NCI-H1694 (cell line): ENCODE measurements at places on chromosomes 16 and 17.

- DNase-seq: no peak
Measured at GRCh38 chr17:45784741-45785479, 790 bp downstream of the CRHR1 start.

GRCh38 chr16:3214904-3215600, 19.9 kb downstream of the ZNF200 start:
- DNase-seq: no peak

- no peak for DNase-seq
Measured at GRCh38 chr17:73410586-73411312, 98.9 kb upstream of the CDC42EP4 start.

- no peak for DNase-seq
Measured at GRCh38 chr16:21598206-21598605, 1.2 kb upstream of the METTL9 start.

DNA sequence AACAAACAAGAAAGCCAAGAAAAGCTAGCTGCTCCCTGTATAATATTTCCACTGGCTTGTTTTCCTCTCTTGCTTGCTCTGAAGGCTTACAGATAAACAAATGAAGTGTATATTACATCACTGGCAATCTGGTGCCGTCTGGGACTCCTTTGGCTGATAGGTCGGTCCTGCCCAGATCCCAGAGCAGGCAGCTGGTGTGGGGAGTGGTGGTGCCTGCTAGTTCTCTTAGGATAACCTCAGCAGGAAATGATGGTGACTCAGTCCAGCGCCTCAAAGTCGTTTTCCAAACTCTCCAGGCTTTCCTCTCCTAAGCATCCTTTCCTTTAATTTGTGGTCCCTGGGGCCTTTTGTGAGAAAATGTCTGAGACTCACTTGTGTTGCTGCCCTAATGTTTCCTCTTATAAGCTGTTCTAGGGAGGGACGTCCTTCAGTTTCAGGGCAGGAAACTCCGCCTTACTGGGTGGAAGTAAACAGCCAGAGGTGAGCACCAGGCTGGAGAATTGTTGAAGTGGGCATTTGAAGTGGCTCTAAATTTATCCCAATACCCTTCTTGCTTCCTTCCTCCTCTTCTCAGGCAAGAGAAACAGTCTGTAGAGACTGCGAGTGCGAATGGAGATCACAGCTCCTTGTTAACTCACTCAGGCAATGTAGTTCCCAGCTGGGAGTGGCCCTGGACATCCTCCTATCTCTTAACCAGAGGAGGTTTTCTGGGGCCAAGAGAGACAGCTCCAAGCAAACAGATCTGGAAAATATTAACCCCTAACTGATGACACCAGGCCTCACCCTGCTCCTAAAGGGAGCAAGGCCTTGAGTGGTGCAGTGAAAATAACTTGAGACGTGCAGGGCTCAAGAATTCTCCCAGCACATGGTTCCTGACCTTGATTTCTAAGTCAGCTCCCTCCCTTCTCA, 34.9 kb downstream of the CD300LF start:
- DNase-seq: peak; percentile 97

DNA sequence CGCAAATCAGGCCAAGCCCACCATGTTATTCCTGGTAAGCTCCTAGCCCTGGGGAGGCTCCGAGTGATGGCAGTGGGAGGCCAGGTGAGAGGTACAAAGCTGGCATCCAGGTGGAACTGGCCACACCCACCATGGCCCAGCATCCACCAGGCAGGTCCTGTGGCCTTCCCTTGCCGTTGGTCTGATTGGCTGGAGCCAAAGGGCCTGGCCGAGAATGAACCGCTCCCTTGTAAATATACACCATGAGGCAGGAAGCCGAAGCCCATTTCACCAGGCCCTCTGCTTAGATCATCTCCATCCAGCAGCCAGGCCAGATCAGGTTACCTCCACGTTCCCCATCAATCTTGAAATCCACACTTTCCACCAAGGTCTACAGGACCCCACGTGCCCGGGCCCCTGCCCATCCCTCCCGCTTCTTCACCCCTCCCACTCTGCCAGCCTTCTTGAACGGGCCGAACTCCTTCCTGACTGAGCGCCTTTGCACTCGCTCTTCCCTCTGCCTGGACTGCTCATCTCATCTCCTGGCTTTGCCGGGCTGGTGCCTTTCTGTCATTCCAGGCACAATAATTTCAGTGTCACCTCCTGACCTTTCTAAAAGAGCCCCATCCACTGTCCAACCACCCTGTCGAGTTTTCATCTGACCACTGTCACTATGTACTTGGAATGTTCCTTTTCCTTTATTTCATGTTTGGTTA, 5.8 kb downstream of the SOCS1 start:
- no peak for DNase-seq

DNA sequence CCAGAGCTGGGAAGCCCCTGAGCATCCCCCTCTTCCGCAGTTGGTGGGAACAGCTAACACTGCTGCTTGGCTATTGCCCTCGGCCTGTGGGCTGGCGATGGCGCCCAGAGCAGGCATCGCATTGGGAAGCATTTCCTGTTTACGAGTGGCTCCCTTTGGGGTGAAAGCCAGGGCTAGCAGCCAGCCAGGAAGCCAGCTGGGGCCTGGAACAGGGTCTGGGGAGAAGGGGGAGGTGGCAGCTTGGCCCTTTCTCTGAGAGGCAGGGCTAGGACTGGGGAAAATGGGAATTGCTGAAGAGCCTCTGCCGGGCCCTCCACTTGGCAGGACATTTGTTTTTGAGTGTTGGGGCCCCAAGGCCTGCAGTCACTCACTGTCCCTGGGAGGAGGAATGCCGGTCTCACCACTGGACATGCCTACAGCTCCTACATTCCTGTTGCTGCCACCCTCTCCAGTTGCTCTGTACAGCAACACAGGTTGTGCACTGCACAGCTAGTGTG, 2.4 kb upstream of the MTSS2 start:
- no peak for DNase-seq

DNA sequence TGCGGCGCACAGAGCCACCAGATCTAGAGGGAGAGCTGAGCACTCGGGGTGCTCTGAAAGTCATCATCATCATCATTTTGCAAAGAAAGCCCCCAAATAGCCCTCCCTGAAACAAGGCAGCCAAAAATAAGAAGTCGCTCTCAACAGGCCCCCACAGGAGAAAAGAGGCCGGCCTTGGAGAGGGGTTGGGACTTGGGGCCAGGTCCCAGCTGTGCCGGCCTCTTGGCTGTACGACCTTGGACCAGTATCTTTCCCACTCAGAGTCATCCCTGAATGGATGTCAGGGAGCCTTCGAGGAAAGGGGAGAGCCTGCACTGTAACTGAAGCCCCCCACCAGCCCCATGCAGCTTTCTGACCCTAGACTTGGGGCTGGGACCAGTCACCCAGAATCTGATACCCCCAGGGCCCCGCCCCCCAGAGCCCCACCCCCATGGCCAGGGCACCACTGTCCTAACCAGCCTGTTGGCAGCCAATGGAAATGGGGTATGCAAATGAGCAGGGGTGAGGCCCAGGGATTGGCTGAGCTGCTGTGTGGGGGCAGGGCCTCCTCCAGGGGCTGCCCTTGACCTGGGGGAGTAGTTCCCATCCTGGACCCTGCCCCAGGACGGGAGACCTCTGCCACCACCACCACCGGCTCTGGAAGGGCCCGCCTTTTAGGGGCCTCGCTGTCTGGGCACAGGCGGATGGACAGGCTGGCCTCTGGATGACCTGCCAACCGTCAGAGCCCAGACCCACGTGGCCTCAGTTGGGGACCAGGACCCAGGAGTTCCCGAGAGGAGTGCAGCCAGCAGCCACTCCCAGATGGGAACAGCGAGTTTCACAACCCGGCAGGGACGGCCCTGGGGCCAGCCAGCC, 15.4 kb downstream of the ZFPM1 start:
- DNase-seq: no peak

DNA sequence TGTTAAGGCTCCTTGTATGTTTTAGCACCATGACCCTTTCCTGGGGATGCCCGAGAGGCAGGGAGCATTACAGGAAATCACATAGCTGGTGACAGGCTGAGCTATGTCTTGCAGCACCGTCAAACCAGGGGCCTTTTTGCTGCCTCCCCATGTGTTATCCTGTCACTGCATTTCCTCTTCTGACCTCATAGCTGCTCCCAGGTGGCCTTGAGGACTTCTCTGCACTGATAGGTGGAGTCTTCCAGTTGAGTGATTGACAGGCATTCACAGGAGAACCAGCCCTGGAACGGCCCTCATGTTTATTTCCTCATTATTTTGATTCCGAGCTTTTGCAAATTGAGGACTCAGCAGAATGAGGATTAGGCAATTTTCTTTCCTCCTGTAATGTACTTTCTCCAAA, 349.6 kb downstream of the HAPSTR1 start:
- DNase-seq: no peak

- no peak for DNase-seq
Measured at GRCh38 chr17:75899767-75900468, 3.2 kb upstream of the TRIM65 start.

GRCh38 chr16:9650284-9650683, 531.9 kb downstream of the GRIN2A start:
- DNase-seq: no peak

GRCh38 chr16:4935241-4935855, 1.6 kb downstream of the PPL start:
- DNase-seq: no peak

DNA sequence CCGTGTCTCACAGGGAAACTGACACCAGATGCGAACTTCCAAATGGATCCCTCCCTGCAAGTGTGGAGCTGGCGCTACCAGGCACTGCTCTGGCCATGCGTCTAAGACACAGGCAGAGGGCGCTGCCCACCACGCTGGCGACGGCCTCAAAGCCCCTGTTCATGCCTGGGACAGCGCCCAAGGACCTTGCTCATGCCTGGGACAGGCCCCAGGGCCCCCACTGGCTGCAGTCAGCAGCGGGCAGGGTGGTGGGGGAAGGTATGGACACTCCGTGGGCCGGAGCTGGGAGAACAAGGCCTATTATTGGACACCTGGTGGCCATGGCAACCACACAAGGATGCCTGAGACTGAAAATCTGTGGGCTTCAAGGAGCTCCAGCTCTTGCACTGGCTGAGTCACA, 8.8 kb downstream of the ZG16B start:
- peak; percentile 33 for DNase-seq

DNA sequence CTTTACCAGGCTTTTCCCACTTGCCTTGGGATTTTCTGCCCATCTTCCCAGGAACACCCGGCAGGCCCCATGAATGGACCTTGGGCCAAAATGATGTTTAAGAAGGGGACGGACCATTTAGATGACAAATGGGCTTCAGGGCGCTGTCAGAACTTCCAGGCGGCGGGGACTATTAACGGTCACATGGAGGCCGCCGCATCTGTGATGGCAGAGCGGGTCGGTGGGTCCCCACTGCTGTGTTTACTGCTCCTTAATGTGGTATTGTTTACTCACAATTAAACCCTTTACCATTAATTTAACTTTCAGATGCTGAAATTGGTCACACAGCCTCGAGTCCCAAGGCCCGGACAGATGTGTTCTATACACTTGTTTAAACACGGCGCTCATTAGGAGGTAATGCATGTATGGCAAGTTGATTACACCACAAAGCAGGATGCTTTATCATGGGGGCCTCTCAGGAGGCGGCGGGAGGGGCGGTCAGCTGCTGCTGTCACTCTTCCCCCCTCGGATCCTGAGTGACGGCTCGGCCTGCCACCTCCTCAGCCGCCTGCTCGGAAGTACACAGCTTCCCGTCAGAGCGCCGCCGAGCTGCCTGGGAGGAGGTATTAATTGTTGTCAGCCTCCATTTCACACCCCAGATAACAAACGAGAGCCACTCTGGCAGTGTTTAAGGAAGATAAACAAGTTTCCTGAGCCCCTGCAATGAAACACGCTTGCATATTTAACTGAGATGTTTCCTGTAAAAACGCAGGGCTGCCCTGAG, 83.9 kb upstream of the IRX3 start:
- no peak for DNase-seq

- DNase-seq: no peak
Measured at GRCh38 chr17:31490671-31491375, 99.3 kb downstream of the RAB11FIP4 start.

DNA sequence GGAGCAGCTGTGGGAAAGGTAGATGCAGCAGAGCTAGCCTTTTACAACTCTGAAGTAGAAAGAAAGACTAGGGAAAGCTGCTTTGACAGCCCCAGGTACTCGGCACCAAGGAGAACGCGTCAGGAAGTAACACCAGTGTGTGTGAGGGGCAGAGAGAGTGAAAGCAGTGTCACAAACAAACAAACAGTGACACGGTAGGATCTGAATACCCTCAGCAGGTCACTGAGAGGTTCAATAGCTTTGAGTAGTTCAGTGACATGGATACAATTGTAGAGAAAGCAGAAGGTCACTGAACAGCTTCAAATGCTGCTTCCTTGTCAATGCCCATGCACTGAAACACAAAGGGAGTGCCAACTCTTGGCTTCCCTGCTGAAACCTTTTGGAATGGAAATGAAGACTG, 150.3 kb upstream of the C17orf78 start:
- DNase-seq: no peak

- no peak for DNase-seq
Measured at GRCh38 chr17:50047488-50048126, 8.3 kb upstream of the ITGA3 start.

- no peak for DNase-seq
Measured at GRCh38 chr17:64042700-64043485, 22.5 kb upstream of the ICAM2 start.

GRCh38 chr16:47523342-47524006, 62.3 kb downstream of the PHKB start:
- DNase-seq: no peak

DNA sequence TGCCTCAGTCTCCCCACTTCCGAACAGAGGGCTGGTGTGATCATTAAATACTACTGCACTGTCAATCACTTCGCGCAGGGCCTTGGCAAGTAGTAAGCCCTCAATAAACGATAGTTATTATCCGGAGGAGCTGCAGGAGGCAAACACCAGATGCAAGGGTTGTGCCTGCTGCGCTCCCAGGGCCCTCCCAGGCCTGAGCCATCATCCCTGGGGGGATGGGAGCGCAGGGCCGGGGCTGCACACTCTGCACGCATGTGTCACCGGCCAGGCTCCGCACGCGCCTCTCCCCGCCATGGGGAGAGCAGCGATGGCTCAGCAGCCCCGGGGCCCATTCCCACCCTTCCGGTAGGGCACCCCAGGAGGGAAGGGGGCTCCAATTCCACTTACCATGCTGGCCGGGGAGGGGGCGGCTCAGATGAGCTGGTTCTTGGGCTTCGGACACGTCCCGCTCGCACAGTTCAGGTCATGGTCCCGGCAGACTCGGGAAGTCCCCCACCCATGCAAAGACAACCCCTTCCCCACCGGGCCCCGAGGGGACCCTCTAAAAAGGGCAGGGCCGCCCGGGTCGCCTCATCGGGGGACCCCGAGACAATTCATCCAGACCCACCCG, 681 bp downstream of the XPO6 start:
- peak; percentile 33 for DNase-seq
